Left renal cortex interstitium (tissue), 4 donors: ENCODE measurements at places on chromosomes 6 and 20. TPM values are rescaled to one million over a fixed set of nuclear protein-coding genes. Genes with fewer than 3 reads are reported as not detected.
A peak's percentile ranks its signal among the peaks of the same experiment; 100 is the strongest.

GRCh38 chr20:46804126-46804525 is 90.5 kb upstream of the EYA2 start:
- no peak for DNase-seq

GRCh38 chr6:19554356-19555225 is 282.6 kb upstream of the ID4 start:
- DNase-seq: no peak

The ISM1 gene
- 4.9 TPM for polyA plus RNA-seq

DNA sequence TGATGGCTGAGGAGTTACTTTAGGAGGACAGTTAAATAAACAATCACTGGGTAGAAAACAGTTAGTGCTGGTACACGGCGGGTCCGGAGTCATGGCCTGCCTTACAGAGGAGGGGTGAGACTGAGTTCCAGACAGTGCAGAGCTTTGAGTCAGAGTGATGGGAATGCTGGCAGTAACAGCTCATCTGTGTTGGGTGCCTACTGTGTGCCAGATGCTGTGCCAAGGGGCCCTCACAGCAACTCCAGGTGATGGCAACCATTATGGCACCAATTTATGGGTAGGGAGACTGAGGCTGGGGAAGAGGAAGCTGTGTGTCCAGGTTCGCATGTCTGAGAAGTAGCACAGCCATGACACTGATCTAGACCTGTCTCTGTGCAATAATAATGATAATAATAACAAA is 132.6 kb downstream of the CEBPB start:
- no peak for DNase-seq

DNA sequence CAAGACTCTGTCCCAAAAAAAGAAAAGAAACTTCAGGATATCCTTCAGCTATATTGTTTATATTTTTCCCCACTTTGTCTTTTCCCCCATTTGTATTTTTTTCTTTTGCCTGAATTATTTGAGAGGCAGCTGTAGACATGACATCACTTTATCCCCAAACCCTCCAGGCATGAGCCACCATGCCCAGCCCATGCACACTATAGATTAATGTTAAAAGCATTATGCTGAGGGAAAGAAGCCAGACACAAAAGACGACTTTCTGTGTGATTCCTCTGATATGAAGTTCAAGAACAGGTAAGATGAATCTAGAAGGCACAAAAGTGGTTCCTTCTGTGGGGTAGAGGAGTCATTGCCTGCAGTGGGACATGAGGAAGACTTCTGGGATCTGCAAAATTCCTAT is 16.4 kb downstream of the CEBPB start:
- DNase-seq: no peak

DNA sequence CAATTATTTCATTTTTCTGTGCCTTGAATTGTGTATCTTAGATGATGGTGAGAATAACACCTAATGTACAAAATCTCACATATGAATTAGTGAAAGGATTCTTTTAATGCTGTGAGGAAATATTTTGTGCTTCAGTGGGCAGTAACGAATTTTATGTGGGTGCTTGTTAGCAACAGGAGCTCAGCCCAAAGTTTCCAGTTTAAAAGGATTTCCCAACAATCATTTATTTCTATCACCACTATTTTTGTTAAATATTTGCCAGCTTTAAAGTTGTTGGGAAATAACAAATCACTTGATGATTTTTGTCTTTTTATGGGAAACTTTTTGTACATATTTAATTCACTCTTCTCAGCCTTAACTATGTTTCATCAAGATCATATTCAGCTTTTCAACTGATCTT is 111.8 kb downstream of the QKI start:
- no peak for DNase-seq

DNA sequence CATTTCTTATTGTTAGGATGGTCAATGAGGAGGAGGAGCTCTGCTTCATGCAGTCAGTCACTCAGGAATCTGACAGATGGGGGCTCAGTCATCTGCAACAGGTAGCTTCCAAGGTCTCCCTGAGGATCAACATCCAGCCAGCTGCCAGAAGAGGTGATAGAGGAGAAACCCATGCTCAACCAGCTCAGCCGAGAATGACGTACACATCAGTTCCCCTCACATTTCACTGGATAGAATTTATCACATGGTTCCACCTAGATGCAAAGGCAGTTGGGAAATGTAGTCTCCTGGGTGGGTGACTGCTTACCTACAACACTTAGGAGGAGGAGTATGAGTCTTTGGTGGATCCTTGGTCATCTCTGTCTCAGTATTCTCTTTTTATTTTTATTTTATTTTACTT is 144.5 kb downstream of the CEBPB start:
- no peak for DNase-seq

The KCNK17 gene
- polyA plus RNA-seq: 0.18 TPM

DNA sequence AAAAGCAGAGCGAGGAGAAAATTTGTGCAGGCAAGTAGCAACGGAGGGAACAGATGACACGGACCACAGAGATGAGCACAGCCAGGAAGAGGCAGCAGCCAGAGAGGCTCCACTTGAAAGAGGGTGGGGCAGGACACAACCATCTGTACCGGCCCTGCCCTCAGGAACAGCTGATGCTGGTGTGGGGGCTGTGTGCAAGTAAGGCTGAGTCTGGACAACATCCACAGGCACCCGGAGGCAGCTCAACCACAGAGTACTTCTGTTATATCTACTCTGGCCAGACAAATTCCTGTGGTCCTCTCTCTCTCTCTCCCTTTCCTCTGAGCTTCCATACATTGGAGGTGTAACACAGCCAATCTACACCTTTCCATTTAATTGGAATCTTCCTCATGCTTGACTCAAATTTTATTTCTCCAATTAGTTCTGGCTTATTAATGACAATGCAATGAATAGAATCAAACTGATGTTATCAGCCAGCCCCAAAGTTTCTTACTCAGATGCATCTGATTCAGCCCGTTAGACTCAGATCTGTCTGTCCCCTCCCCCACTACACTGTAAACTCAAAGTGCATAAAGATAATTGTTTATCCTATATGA is 24.9 kb downstream of the KIF13A start:
- no peak for DNase-seq

- no peak for DNase-seq
Measured at GRCh38 chr20:16694161-16694560, 35.7 kb upstream of the SNRPB2 start.

DNA sequence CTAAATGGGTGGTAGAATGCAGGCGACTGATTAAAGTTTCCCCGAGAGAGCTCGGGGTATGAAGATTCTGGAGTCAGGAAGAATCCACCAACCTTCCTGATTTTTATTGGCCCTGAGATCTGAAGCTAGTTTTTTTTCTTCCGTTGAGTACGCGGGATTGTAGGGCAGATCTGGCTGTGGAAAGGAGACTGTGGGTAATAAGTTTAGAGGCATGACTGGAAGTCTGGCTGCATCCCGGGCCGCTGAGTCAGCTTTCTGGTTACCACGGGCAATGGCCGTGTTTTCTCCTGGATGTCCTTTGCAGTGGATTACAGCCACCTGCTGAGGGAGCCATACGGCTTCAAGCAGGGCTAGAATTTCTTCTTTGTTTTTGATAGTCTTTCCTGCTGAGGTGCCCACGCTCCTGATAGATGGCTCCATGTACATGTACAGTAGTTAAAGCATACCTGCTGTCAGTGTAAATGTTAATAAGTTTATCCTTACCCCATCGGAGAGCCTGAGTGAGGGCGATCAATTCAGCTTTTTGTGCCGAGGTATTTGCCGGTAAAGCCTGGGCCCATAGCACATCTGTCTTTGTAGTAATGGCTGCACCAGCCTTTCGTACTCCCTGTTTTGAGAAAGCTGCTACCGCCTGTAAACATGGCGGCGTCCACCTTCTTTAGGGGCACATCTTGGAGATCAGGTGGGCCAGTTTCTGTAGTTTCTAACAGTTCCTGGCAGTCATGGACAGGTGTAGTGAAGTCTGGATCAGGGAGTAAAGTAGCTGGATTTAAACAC is 154.0 kb downstream of the TRIM27 start:
- no peak for DNase-seq

GRCh38 chr6:1610497-1611321 is 994 bp downstream of the FOXC1 start:
- peak; percentile 19 for DNase-seq

DNA sequence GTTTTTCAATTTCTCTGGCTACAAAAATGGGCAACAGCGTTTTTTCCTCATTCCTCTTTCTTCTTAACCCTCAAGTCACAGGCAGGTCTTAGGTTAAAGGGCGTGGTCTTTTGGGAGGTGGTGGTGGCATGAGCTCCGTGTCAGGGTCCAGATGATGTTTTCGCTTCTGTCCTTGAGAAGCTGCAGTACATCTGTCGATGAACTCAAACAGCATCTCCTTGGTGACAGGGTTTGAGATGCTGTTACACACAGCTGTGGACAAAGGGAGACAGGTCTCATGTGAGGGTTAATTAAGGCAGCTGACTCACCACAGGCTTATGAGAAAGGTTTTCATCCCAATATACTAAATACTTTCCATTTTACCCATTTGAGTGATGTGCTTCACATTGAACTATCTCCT is 350.8 kb downstream of the RNGTT start:
- DNase-seq: no peak

The AMD1 gene
- polyA plus RNA-seq: 75.2 TPM

- DNase-seq: no peak
Measured at GRCh38 chr6:114376611-114377175, 33.9 kb upstream of the HS3ST5 start.

GRCh38 chr6:16446273-16446672 is 207.9 kb downstream of the GMPR start:
- no peak for DNase-seq

The DYNLT2 gene
- 10.9 TPM for polyA plus RNA-seq

The C6orf141 gene
- polyA plus RNA-seq: 0.33 TPM

DNA sequence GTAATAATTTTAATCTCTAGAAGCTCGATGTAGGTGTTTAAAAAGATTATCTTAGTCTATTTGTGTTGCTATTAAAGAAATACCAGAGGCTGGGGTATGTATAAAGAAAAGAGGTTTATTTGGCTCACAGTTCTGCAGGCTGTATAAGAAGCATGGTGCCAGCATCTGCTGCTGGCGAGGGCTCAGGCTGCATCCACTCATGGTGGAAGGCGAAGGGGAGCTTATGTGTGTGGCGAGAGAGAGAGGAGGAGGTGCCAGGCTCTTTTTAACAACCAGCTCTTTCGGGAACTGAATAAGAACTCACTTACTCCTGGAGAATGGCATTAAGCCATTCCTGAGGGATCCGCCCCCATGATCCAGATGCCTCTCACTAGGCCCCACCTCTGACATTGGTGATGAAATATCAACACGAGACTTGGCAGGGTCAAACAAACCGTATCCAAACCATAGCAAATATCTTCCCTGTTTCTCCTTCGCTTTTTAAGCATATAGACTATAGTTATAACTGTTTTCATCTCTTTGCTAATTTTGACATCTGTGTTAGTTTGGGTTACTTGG is 24.5 kb downstream of the CHMP4B start:
- no peak for DNase-seq

The STMND1 gene
- polyA plus RNA-seq: 0.71 TPM

- DNase-seq: no peak
Measured at GRCh38 chr6:140078561-140079125, 704.2 kb upstream of the CITED2 start.

The MLN gene
- polyA plus RNA-seq: 2.4 TPM

- no peak for DNase-seq
Measured at GRCh38 chr6:71164890-71165289, 123.7 kb upstream of the OGFRL1 start.

The SNAP25 gene
- 5.0 TPM for polyA plus RNA-seq

The HAO1 gene
- 0.27 TPM for polyA plus RNA-seq

- DNase-seq: no peak
Measured at GRCh38 chr20:36728986-36729385, 16.9 kb downstream of the NDRG3 start.

The TPBG gene
- 42.4 TPM for polyA plus RNA-seq

- no peak for DNase-seq
Measured at GRCh38 chr20:56348746-56349145, 10.0 kb upstream of the FAM210B start.

- no peak for DNase-seq
Measured at GRCh38 chr20:58619077-58619863, 31.8 kb upstream of the STX16 start.

DNA sequence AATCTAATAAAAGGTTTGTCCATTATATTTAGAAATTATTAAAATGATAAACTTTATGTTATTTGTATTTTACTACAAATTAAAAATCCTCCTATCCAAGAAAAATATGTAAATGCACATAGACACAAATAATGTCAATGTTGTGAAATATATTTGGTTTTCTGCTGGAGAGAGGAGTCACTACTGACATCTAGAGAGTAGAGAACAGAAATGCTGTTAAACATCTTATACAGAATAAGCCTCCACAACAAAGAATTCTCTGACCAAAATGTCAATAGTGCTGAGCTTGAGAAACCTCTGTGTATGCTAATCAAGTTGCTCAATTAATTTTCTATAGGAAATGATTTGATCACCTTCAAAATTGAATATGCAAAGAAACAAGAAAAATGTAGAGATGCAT is 12.4 kb downstream of the HTR1B start:
- DNase-seq: no peak

- no peak for DNase-seq
Measured at GRCh38 chr20:35617397-35618262, 2.0 kb downstream of the SPAG4 start.

DNA sequence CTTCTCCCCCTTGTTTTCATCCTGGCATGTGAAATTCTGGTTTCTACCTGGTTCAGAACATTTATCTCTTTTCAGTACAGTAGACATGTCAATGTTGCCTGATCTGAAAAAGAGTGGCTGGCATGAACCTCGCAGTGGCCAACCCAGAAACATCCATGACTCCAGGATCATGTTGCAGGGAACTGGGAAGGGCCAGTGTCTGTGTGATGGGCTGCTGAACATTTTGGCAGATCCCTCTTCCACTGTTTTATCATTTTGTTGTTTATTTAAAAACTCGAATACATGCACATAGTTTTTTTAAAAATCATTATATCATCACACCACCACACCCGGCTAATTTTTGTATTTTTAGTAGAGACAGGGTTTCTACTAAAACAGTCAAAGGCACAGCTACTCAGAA is 19.0 kb downstream of the WFDC3 start:
- DNase-seq: no peak

- no peak for DNase-seq
Measured at GRCh38 chr20:53639647-53640440, 46.2 kb upstream of the ZNF217 start.

The PNLDC1 gene
- not detected for polyA plus RNA-seq

DNA sequence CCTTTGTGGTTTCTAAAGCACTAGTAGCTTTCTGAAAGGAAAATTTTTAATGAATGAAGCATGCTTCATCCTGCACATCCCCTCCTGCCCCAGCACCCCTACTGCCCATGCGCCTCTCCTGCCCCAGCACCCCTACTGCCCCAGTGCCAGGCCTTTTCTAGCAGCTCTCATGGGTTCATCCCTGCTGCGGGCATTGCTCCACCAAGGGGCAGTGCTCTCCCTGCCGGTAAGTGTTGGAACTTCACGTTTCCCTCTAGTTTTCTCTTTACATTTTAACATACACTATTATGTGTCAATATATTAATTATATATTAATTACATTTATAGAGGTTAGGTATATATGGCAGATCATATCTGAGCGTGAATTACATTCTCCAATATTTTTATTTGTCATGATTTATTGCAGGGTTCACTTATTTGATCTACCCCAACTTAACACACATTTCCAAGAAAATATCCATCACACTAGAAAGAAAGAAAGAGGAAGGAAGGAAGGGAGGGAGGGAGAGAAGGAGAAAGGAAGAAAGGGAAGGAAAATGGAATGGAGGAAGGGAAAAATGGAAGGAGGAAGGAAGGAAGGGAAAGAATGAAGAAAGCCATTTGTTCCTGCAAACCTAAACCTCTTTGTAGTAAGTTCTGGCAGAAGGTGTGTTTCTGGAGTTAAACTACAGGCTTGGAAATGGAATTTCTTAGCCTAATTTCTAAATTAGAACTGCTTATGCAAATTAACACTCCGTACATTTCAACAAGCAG is 46.8 kb downstream of the CEP43 start:
- DNase-seq: no peak

The CFAP61 gene
- polyA plus RNA-seq: 3.4 TPM

GRCh38 chr6:131900231-131900630 is 50.9 kb downstream of the CCN2 start:
- DNase-seq: no peak
